ENCODE measurements at places on chromosomes 3 and 15. TPM values are rescaled to one million over a fixed set of nuclear protein-coding genes. Genes with fewer than 3 reads are reported as not detected.

ACTC1 gene
- total RNA-seq, result not detected

MRAS gene
- total RNA-seq, result 1.6 TPM

ERICH6 gene
- total RNA-seq, result 0.92 TPM

BAHD1 gene
- total RNA-seq, result 30.2 TPM

PLSCR2 gene
- not detected for total RNA-seq

PLA2G4E gene
- total RNA-seq, result not detected

CTXN2 gene
- not detected for total RNA-seq

REC114 gene
- not detected for total RNA-seq

TJP1 gene
- total RNA-seq, result not detected

TMA7 gene
- total RNA-seq, result 233 TPM

ALAS1 gene
- total RNA-seq, result 15.6 TPM

NMB gene
- total RNA-seq, result 2.0 TPM

CHRM5 gene
- total RNA-seq, result not detected

LSMEM2 gene
- not detected for total RNA-seq

LMAN1L gene
- 0.91 TPM for total RNA-seq

ZIC4 gene
- total RNA-seq, result not detected

SMCO1 gene
- total RNA-seq, result not detected

ISLR2 gene
- not detected for total RNA-seq

MINDY2 gene
- total RNA-seq, result 13.3 TPM

CHAC1 gene
- 0.35 TPM for total RNA-seq

KNG1 gene
- not detected for total RNA-seq

ZSCAN29 gene
- 12.5 TPM for total RNA-seq

FMN1 gene
- total RNA-seq, result 35.2 TPM

NR2E3 gene
- not detected for total RNA-seq

TICRR gene
- 0.22 TPM for total RNA-seq

CTXND1 gene
- total RNA-seq, result not detected

RBP2 gene
- not detected for total RNA-seq

LAMB2 gene
- 3.3 TPM for total RNA-seq

PLSCR5 gene
- total RNA-seq, result not detected

CLDN18 gene
- total RNA-seq, result not detected

IL17RE gene
- 10.1 TPM for total RNA-seq

ST8SIA2 gene
- total RNA-seq, result not detected

MEGF11 gene
- not detected for total RNA-seq

FOXB1 gene
- total RNA-seq, result 0.22 TPM

TM4SF4 gene
- not detected for total RNA-seq

CD200 gene
- 1.7 TPM for total RNA-seq

USP4 gene
- 101 TPM for total RNA-seq

OXSM gene
- total RNA-seq, result 7.6 TPM
